Activated T-cell treated with anti-CD3 and anti-CD28 coated beads, Interleukin-2, amount 50 U/mL, for 24 hours (primary cell): ENCODE measurements at places on chromosomes 5 and 9.

DNA sequence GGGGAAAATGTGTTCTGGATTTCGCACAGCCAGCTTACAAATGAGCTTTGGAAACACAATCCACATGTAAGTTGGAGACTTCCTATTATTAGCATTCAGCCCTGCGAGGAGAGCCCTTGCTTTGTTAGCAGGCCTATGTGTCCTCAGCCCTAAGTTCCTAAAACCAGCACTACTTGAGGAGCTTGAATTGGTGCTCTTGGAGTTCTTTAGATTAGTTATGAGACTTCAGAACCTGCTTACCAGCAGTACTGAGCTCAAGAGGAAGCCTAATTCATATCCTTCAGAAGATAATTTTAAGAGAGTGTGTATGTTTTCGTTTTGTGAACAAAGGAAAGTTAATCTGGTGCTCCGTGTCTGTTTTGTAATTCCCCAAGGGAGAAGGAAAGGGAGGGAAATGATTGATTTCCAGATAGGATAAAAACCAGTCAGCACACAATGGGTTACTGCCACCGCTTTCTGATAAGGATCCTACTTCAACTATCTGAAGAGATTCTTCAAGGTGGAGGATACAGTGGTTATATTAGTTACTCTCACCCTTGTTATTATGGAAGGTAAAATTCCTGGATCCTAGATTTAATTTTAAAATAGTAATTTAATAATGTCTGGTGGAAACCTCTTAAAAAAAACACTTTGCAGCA is 35.2 kb downstream of the PIK3R1 start:
- DNase-seq: no peak

- no peak for DNase-seq
Observed at GRCh38 chr9:4620881-4621555, 41.1 kb upstream of the PLPP6 start.

- DNase-seq: no peak
Observed at GRCh38 chr9:132008855-132009812, 70.5 kb downstream of the MED27 start.

DNA sequence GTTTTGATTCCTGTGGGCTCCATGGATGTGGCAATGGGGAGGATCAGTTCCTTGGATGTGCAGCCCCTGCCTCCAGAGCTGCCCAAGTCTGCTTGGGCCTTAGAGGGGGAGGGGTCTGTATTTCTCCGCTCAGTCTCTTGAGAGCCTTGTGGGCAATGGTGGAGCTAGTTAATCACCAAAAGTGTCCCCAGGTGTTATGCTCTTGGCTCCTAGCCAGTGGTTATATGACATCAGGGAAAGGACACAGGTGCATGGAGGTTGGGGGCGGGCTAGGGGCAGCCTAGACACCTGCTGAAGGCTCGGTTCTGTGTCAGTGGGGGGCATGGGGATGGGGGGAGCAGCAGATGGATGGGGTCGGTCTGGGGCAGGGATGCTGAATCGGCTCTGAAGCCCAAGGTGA is 12.4 kb upstream of the ARAP3 start:
- no peak for DNase-seq

GRCh38 chr9:91241909-91242308 is 119.8 kb downstream of the AUH start:
- no peak for DNase-seq

GRCh38 chr5:106876665-106877194 is 794.0 kb downstream of the EFNA5 start:
- no peak for DNase-seq

DNA sequence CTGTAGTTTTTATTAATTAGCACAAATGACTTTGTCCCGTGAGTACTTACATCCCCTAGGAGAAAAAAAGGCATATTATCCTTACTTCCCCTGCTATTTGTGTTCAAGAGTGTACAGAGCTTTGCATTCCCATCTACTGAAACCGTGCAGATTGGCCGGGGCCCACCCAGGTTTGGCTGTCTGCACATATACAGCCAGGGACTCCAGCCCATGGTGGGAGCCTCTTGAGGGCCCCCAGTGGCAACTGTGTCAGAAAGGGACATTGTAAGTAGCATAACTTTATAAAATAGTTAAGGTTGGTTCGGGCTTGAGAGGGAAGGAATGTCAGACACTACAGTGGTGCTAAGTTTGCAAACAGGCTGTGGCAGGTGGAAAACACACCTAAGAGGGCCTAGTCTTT is 24.7 kb downstream of the PHF2 start:
- no peak for DNase-seq

GRCh38 chr5:174459832-174460448 is 264.4 kb upstream of the MSX2 start:
- no peak for DNase-seq

DNA sequence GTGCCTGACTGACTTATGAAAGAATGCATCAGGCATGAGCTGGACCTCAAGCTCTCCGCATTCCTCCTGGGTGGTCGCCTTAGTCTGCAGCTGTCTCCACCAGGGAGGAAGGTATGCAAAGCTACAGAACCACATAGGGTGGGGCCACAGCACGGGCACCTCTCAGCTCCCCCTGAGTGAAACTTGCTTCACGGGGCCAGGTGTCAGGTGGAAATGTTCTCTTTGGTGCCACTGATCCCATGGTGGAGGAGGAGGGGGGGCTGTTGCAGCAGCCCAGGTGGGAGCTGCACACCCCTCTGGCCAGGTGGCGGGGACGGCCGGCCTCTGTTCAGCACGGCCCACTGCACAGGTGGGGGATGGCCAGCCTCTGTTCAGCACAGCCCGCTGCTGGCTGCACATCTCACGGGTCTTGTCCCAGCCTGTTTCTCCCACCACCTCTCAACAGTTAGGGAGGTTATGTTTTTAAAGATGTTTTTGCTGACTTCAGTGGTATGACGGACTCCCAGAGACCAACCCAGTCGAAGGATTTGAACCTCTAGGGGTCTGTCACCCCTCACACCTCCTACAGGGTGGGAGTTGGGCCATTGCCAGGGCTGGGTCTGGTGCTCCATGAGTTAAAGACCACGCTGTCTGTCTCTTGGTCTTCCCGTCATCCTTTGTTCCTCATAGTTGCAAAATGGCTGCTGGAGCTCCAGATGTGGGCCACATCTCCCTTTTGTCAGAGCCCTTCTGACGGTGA is 34.3 kb downstream of the MRPL36 start:
- DNase-seq: no peak

DNA sequence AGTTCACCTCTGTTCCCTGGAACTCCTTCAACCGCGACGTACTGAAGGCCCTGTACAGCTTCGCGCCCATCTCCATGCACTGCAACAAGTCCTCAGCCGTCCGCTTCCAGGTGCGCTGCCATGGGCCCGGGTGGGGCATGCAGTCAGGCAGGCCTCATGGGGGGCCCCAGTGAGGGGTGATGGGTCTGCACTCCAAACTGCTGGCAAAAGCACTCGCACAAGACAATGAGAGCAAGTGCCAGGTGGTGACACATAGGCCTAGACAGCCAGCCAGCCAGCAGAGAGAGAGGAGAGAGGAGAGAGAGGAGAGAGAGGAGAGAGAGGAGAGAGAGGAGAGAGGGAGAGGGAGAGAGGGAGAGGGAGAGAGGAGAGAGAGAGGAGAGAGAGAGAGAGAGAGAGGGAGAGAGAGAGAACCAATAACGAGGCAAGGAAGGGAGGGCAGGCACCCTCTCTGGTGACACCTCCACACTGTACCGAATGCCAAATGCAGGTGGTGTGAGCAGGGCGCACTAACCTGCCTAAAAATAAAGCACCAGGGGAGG is 21.0 kb downstream of the DBH start:
- DNase-seq: no peak

DNA sequence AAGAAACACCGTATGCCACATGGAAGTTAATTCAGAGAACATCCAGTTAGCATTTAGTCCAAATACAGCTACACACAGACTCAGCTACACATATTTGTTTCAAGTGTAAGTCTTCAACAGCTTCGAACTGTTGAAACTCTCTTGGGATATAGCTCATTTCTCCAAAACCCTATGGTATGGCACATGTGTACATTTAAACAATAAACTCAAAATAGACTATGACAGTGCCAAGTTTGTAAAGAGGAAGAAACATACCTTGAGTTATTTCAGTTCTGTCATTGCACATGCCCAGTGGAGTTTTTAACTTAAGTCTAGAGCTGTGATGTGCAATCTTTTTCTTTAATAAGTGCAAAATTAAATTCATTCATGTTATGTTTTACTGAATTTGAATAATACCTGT is 155.1 kb upstream of the RAI14 start:
- no peak for DNase-seq

- DNase-seq: peak; percentile 62
Observed at GRCh38 chr9:95626885-95627558, 110.3 kb upstream of the PTCH1 start.

DNA sequence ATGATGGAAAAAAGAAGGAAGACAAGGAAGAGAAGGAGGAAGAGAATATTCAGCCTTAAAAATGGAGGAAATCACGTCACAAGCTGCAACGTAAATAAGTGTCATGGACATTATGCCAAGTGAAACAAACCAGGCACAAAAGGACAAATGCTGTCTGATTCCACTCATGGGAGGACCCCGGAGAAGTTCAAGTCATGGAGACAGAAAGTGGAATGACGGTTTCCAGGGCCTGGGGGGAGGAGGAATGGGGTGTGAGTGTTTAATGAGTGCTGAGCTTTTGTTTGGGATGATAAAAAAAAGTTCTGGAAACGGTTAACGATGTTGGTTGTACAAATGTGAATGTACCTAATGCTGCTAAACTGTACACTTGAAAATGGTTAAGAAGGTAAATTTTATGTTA is 439.5 kb downstream of the GADD45G start:
- no peak for DNase-seq

- DNase-seq: no peak
Observed at GRCh38 chr5:35233121-35233520, 2.8 kb upstream of the PRLR start.

DNA sequence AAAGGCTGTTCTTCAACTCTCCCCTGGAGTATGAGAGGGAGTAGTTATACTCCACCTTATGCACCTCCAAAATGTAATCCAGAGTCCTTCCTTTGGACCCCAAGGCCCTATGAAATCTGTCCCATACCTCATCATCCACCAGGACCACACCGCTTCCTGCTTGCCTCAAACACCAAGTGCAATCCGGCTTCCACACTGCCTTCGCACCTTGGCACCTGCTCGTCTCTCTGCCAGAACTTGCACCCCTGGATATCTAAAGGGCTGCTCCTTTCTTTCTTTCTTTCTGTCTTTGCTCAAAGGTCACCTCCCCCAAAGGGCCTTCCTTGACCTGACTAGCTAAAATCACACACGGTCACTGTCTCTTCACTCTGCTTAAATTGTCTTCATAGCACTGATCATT is 63.9 kb upstream of the SHB start:
- no peak for DNase-seq

- no peak for DNase-seq
Observed at GRCh38 chr5:92909602-92909962, 671.4 kb downstream of the NR2F1-AS1 start.

GRCh38 chr5:147578228-147579024 is 68.6 kb upstream of the DPYSL3 start:
- no peak for DNase-seq

GRCh38 chr9:7811677-7812076 is 12.1 kb upstream of the DMAC1 start:
- DNase-seq: no peak

GRCh38 chr9:2726650-2727340 is 9.5 kb downstream of the KCNV2 start:
- no peak for DNase-seq

DNA sequence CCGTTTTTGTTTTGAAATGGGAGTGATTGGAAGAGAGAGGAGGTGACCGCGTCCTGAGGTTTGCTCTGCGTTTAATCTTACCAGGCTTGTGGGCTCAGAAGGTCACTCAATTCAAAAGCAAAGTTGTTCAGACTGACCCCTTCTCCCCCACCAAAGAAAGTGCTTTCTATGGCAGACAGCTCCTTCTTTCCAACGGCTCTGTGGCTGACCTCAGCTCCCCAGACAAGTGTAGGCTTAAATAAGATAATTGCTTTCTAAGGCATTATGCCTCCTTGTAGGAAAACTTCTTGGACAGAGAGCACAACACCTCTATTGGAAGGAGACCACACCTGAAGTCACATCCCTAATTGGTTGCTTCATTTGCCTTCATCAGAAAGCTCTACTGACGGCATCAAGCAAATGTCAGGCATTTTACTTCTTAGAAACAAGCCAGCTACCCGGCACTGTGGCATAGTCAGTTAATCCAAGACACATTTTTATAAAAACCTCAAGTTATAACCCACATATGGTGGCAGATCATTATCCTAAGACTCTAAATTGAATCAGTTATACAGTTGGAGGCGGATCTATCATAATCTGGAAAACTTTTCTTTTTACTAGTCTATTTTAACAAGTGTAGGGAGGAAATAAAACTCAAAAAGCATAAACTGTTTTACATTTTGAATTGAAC is 94.9 kb downstream of the TMEM174 start:
- no peak for DNase-seq

GRCh38 chr9:94703488-94704140 is 22.9 kb upstream of the AOPEP start:
- DNase-seq: no peak

DNA sequence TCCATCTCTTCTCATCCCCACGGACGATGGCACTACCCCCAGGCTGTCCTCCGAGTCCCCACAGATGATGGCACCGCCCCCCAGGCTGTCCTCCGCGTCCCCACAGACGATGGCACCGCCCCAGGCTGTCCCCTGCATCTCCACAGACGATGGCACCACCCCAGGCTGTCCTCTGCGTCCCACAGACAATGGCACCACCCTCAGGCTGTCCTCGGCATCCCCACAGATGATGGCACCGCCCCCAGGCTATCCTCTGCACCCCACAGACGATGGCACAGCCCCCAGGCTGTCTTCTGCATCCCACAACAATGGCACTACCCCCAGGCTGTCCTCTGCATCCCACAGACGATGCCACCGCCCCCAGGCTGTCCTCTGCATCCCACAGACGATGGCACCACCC is 57.4 kb upstream of the PTCH1 start:
- no peak for DNase-seq

DNA sequence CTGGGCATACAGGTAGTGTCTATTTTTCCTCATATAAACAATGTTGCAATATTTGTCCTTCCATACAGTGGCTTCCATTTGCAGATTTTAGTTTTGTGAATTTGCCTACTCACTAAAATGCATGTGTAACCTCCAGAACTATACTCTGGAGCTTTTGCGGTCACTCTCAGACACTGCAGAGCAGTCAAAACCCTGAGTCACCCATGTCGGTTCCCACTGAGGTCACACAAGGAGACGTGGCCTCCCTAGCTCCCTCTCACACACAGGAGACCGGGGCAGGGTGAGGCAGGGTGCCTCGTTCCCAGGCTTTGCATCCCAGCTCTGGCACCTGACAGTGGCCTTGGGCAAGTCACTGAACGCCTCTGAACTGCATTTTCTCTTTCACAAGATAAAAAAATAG is 55.5 kb upstream of the ZNF354A start:
- DNase-seq: no peak

DNA sequence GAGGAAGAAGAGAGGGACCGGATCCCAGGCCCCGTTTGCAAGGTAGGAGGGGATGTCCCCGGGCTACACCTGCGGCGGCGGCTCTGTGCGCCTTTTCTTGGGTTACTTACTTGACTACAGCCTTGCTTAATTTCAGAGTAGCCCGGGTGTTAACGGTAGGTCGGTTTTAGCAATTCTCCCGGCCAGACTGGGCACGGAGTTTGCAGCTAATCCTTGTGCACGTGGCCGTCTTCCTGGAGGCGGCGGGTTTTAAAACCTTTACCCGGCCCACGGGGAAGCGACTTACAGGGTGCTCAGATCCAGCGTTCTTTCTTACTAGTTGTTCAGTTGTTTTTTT is 313 bp downstream of the BRIX1 start:
- no peak for DNase-seq
